T-helper 2 cell (primary cell): ENCODE measurements at places on chromosomes 16 and 17.
A peak's percentile ranks its signal among the peaks of the same experiment; 100 is the strongest.

DNA sequence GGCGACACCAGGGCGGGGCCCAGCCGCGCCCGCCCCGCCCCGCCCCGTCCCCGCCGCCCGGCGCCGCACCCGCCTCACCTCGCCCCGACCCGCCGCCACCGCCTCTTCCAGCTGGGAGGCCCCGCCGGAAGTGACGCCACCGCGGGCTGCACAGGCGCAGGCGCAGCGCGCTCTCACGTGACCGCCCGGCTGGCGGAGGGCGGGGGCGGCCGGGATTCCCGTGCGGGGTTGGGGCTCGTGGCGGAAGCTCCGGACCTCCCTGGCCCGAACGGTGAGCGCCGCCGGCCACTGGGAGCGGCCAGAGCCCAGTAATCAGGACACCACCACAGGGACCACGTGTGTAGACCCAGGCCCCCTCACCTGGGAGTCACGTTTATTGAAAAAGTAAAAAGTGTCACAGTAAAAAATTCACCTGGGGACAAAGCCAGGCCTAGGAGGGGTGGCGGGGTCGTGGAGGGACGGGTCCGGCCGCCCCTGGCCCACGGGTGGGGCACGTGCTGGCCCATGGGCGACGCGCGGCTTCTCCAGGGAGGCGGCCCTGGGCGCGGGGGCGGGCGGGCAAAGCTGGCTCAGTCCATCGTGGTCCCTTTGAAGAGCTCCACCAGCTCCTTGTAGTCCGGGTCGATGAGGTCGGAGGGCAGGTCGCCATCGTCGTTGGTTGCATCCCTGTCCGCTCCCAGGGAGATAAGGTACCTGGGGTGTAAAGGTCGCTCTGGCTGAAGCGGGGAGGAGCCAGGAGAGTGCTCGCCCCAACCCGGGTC is at the start of gene MCRIP1:
Gene MCRIP1 (minus strand): TSS at position 132 of the 761 bp plus-strand sequence. CDS start 8,785 bp downstream, outside the sequence.
- peak; percentile 96 for DNase-seq

- no peak for DNase-seq
Observed at GRCh38 chr16:14238756-14239155, 167.6 kb downstream of the MRTFB start.

DNA sequence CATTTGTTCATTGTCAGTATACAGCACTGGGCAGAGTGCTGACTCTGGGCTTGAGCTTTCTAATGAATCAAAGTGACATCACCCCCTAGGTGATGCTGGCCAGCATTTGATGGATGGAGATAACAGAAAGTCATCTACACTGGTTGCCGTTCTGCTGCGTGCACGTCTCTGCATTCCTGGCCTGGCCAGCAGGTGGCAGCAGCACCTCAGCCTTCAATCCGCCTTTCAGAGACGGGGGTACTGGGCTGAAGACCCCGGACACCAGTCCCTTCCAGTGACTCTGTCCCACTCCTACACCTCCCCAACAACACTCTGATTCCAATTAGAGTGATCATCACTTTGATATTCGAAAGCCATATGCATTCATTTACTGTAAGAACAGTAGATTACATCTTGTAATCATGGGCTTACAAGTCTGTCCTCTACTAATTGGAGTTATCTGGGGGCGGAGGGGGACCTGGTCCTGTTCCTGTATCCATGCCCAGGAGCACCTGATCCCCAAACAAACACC is 6.0 kb downstream of the CPSF4L start:
- peak; percentile 35 for DNase-seq

DNA sequence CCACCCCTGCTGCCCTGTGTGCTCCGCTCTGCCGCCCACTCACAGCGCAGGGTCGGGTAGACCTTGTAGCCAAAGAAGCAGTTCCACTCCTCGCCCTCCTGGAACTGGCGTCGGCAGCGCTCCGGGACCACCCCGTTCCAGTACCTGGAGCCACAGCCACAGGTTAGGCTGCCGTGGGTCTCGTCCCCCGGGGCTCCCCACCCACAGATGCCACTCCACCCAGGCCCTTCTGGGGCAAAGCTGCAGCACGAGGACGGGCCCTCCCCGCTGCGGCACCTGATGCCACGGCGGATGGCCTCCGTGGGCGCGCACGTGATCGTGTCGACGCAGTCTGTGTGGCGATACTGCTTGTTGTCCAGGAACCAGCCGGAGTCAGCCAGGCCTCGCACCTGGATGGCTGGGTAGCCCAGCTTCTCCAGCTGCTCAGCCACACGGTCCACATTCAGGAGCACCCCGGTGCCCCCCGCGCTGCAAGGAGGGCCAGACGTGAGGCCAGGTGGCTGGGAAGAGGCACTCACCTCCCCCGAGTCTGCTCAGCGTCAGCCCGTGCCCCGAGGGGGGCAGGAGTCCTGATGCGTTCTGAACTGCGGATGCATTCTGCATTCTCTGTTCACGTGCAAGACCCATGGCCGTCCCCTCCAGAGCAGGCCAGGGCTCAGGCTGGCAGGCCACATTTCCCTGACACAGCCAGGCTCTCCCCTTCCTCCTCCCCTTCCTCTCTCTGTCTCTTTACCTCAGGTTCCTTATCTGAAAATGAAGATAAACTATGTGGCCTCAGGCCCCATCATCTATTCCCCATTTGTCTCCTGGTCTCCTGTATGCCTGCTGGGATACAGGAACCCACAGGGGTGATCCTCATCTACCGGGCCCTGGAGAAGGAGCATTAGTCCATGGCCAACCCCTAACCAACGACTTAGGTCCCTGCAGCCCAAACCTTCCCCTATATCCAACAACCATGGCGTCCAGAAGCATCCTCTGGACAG is 4.1 kb downstream of the NOTUM start:
- DNase-seq: no peak

DNA sequence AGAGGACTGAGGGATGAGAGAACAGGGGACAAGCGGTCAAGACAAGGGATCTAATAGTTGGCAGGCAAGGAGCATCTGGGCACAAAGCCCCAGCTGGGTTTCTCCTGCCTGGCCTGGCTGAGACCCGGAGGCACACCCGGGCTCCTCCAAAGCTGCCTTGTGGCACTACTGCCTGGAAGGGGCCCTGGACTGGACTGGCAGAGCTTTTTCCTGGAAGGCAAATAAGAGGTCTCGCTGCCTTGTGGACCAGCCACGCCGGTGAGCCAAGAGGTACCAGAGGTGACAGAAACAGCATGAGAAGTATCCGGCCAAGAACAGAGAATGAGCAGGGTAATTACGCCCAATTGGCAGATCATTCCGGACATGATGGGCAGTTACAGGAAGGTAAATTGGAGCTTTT is 64.6 kb downstream of the GTF3C1 start:
- DNase-seq: no peak

DNA sequence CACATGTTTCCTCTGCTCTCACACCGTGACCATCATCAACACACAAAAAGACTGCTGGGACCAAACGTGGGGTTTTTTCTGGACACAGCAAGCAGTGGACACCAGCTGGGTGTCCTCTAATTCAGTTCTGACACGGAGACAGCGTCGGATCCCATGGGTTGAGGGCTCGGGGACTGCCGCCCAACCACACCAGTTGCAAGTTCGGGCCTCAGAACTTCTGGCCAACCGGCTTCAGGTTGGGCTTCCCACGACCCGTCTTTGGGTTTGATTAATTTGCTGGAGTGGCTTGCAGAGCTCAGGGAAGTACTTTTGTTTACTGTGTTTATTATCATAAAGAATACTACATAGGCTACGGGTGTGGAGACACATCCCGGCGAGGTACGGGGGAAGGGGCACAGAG is 97.8 kb downstream of the BANP start:
- no peak for DNase-seq
